ENCODE measurements at places on chromosomes 16 and 17. TPM values are rescaled to one million over a fixed set of nuclear protein-coding genes. Genes with fewer than 3 reads are reported as not detected.

The ST6GALNAC1 gene
- not detected for total RNA-seq

The ACSM2A gene
- total RNA-seq: not detected

The CACNG5 gene
- not detected for total RNA-seq

The SP2 gene
- total RNA-seq: 16.8 TPM

The NUDT16L1 gene
- 20.4 TPM for total RNA-seq

The EFCAB13 gene
- total RNA-seq: 1.5 TPM

The CLEC3A gene
- total RNA-seq: not detected

The ATP2A1 gene
- total RNA-seq: 1.8 TPM

The GJC1 gene
- 26.8 TPM for total RNA-seq

The SOX9 gene
- total RNA-seq: 9.5 TPM

The EIF1 gene
- 990 TPM for total RNA-seq

The TAC4 gene
- total RNA-seq: not detected

The TSPOAP1 gene
- not detected for total RNA-seq

The MYH2 gene
- not detected for total RNA-seq

The SPECC1 gene
- 91.9 TPM for total RNA-seq

The STUB1 gene
- 89.7 TPM for total RNA-seq

The CDK12 gene
- total RNA-seq: 55.1 TPM

The CEP112 gene
- 13.5 TPM for total RNA-seq

The CD300LF gene
- total RNA-seq: not detected

The CCL13 gene
- total RNA-seq: not detected

The SLC7A6 gene
- 57.3 TPM for total RNA-seq

The SPATA22 gene
- not detected for total RNA-seq

The C16orf95 gene
- 6.9 TPM for total RNA-seq

The HAS3 gene
- 1.4 TPM for total RNA-seq

The OTOA gene
- not detected for total RNA-seq

The PDIA2 gene
- 1.5 TPM for total RNA-seq
